ENCODE measurements at places on chromosomes 4 and X.

- DNase-seq, result no peak
Observed at GRCh38 chr4:185838514-185839193, 26.7 kb upstream of the SORBS2 start.

GRCh38 chrX:40651620-40652223, 4.4 kb upstream of the CXorf38 start:
- DNase-seq, result peak; percentile 16

- no peak for DNase-seq
Observed at GRCh38 chrX:100743009-100743607, 11.2 kb upstream of the SYTL4 start.

GRCh38 chr4:123452616-123453015, 56.0 kb downstream of the SPRY1 start:
- DNase-seq, result peak; percentile 21

GRCh38 chrX:27968352-27968751, 12.9 kb downstream of the DCAF8L1 start:
- no peak for DNase-seq

Measured in hepatic stellate cell (primary cell).